T-helper 2 cell treated with Interferon-gamma antibody and Interleukin-4, amounts not matched to agents 5 μg/mL and 100 μg/mL, for 36 hours (primary cell): ENCODE measurements at places on chromosomes 12 and 14.

- DNase-seq, result no peak
These were observed 831 bp upstream of the NKX2-1 start for GRCh38 chr14:36520601-36521525.

DNA sequence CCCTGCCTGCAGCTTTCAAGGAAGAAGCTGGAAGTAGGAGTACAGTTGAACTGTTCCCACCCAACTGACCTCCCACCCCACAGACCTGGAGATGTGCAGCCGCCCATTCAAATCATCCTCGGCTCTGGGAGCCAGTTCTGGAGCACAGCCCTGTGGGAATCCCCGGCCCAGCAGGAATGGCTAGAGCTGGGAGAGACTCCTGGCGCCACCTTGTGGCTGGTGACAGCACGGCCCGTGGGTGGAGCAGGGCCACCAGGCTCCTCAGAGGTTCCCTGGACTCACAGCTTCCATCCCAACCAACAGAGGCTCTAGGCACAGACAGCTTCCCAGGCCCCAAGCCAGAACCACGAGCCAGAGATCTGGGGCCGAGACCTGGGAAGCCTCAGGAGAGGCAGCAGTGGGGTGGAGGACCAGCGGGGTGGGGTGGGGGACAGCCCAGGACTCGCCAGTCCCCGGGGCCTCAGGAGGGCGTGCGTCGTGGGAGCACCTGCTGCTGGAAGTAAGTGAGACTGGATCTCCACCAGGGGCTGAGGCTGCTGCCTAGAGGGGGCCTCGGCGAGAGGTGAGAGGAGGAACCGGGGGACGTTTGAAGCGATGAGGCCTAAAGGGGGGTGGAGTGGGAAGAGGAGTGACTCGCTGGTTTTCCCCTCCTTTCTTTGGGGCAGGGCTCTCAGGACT is 43.4 kb downstream of the RNF34 start:
- peak; percentile 55 for DNase-seq

DNA sequence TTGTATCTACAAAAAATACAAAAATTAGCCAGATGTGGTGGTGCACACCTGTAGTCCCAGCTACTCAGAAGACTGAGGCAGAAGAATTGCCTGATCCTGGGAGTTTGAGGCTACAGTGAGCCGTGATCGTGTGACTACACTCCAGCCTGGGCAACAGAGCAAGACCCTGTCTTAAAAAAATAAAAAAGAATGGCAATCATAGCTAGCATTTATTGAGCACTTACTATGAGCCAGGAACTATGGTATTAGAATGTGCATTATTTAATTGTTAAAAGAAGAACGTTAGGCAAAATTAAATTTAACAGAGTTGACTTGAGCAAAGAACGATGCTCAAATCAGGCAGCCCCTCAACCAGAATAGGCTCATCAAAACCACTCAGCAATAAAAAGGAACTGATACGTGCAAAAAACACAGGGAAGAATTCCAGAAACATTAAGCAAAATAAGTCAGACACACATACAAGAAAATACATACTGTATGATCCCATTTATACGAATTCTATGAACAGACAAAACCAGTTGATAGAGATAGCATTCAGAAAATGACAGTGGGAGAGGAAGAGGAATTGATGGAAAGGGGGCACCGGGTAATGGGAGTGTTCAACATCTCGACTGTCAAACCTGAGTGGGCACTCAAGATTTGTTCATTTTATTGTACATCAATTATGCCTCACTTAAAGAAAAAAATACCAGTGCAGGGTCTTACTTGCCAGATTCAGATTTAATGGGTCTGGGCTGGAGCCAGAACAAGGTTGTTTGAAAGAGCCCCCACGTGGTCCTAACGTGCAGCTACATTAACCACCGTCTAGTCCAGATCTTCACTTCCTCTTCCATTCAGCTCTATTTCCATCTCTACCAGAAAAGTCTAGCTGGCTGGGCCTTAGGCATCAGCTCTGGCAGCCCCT is 8.0 kb downstream of the SCNN1A start:
- no peak for DNase-seq

GRCh38 chr12:8065991-8066594 is at the start of gene C3AR1:
C3AR1 (minus strand) TSS chr12:8066359; CDS start chr12:8060185, 6,174 bp downstream.
- DNase-seq, result peak; percentile 45

DNA sequence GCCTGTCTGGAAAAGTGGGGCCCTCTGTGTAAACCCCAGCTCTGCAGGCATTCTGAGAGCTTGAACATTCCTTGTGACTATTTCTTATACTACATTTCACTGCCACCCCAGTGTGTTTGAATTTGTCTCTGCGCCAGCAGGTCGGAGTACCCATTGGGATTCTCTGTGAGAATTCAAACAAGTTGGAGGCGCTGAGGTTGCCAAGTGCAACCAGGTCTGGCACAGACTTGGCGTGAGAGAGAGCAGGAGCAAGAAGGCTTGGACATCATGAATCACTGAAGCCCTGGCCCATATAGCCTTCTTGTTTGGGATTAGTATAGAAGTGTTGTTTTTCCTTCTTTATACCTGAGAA is 33.0 kb upstream of the ATP2A2 start:
- no peak for DNase-seq

DNA sequence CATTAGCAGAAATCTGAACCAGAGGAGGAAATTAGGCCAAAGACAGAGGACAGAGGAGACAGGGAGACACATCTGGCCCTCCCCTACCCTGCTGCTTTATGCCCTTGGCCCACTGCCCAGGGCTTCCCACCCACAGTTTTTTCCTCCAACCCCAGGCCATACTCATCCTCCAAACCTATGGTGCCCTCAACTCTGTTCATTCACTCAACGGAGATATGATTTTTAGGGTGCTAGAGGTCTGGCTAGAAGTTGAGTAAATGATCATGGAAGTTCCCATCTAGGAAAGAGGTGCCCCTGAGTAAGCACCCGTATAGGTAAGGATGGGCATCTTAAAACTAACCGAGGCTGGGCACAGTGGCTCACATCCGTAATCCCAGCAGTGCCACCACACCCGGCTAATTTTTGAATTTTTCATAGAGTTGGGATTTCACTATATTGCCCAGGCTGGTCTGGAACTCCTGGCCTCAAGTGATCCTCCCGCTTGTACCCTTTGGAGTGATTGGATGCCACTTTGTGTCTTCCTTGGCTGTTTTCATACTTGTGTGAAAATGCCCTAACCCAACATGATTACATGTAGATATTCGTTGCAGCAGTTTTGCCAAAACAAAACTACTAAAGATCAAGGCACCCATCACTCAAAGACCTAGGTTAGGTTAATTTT is 4.4 kb downstream of the KRT18 start:
- DNase-seq, result no peak

- DNase-seq, result no peak
These were observed 3.6 kb downstream of the UBC start for GRCh38 chr12:124910561-124911478.

GRCh38 chr14:25848601-25849000 is 749.2 kb downstream of the NOVA1 start:
- DNase-seq, result no peak

- DNase-seq, result peak; percentile 19
These were observed 40.1 kb downstream of the SMIM41 start for GRCh38 chr12:52119398-52120254.

DNA sequence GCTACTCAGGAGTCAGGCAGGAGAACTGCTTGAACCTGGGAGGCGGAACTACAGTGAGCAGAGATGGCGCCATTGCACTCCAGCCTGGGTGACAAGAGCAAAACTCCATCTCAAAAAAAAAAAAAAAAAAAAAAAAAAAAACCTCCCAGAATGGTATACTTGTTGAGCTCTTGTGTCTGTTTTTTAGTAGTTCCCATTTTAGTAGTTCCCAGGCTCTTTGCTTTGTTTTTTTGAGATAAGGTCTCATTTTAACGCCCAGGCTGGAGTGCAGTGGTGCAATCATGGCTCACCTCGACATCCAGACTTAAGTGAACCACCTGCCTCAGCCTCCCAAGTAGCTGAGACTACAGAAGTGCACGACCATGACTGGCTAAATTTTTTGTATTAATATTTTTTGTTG is 13.4 kb downstream of the ATXN2 start:
- DNase-seq, result no peak

DNA sequence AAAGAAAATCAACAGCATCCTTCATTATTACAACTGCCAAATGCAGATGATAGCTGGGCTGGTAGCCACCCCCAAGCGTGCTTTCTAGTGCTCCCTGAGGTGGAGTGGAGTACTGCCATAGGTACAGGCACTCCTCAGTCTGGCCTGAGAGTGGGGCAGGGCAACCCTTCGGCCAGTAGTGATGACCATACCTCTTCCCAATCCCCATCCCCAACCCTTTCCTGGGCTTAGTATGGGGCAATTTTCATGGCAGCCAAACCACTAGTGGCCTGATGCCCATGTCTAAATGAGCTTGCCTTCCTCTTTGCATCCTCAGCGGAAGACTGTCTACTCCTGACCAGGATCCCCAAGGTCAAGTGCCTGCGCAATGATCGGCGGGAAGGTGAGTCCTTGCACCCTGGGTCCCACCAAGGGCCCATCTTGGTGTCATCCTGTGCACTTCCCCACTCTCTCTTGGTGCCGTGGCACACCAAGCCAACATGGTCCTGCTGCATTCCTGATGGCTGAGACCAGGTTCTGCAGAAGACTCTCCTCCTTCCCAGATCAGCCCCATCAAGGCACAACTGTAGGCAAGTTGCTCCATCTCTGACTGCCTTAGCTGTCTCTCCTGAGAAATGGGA is 65.8 kb downstream of the GALNT16 start:
- no peak for DNase-seq

GRCh38 chr14:29242755-29243754 is 476.5 kb downstream of the FOXG1 start:
- no peak for DNase-seq

GRCh38 chr12:120089796-120090195 is 26.8 kb downstream of the RAB35 start:
- no peak for DNase-seq

- no peak for DNase-seq
These were observed 817 bp downstream of the STXBP6 start for GRCh38 chr14:25049093-25049567.

DNA sequence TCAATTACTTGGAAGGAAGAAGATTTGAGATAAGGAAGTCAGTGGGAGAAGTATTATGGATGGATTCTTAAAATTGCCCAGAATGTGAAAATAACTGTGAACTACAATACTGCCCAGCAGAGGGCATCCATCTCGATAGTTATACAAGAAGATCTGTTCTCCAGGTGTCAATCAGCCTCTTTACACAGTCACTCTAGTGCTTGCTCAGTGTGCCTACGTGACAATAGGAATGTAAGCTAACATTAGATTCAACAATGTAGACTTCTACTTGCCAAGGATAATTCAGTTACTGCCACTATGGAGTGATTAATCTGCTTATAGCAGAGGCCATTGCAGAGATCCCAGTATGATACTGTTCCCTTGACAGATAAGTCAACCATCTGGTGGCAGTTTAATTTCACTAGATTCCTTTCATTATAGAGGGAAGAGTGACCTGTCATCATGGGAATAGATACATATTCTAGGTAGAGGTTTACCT is 10.6 kb upstream of the MAP4K5 start:
- DNase-seq, result no peak

DNA sequence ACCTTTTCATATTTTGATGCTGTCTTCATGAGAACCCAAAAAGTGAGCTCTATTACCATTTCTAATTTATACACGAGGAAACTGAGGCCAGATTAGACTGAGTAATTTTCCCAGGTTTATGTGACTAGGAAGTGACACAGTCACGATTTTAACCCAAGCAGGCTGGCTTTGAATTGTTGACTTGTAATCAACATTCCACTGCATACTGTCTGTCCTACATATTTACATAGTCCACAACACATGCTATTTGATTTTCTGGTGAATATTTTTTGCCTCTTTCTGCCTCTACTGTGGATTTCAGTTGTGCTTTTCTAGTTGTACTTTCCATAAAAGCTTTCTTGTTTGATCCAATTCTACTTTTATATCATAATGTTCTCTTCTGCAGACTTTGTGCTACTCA is 8.2 kb downstream of the TAS2R7 start:
- DNase-seq, result no peak

DNA sequence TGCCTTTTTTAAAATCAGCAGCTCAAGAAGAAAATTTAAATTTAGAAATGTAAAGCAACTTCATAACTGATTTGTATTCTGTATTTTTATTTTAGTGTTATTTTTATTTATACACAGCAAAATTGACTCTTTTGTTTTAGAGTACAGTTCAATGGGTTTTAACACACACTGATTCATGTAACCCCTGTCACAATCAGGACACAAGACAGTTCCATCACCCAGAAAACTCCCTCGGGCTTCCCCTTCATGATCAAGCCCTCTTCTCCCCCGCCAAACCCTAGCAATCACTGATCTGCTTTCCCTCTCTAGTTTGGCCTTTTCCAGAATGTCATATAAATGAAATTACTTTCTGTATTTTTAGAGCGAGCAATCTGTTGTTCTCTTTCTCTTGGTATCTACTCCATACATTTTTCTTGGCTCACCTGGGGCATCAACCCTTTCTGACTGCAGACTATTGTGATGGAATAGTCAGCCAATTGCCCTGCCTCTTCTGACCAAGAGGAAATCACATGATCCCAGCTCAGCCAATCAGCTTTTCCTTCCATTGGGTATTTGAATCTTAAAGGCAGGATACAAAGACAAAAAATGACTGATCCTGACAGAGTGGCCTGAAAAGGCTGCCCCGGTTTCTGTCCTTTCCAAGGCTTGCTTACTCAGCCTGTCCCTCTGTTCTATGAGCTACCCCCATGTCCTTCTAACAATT is 5.3 kb downstream of the SLC5A8 start:
- DNase-seq, result no peak

- peak; percentile 37 for DNase-seq
These were observed 310.0 kb upstream of the DDHD1 start for GRCh38 chr14:53462931-53463778.

- no peak for DNase-seq
These were observed 179.8 kb upstream of the NRXN3 start for GRCh38 chr14:77990337-77990736.
